T-helper 9 cell (primary cell): ENCODE measurements at places on chromosomes 4 and X.
A peak's percentile ranks its signal among the peaks of the same experiment; 100 is the strongest.

DNA sequence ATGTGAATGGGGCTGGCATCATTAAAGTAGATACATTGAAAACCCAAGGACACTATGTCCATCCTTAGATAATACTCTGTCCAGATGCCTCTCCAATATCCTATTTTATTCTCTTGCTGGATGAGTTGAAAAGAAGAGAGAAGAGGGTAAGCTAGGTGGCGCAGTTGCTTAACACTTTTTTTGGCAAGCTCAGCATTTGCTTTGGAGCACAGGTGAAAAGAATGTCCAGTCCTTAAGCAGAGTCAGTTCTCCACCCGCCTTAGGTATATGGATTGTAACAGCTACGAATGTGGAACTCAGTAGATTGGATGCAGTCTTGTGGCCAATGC lies 208.4 kb downstream of the NWD2 start:
- no peak for DNase-seq

DNA sequence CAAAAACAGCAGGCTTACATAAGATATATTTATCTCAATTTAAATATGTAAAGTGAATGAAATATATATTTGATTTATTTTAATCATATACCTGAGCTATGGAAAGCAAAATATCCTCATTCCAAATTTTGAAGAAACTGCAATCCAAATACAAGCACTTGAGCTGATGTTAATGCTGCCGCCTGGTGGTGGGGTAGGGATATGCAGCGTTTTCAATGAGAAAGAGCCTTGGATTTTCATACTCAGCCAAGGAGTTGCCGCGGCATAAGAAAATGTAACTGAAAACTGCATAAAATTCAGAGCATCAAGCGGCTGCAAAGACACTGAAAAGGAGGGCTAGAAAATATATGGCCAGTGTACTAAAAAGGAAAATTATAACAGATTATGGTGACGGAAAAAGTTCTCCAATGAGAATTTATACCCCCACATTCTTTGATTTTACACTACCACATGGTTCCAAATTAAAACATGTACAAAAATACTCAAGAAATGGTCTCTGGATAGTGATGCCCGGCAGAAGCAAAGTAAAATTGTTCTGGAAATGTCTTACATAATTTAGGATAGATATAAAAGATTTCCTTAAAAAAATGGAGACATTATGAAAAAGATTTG lies 660.3 kb upstream of the PITX2 start:
- DNase-seq: peak; percentile 7

DNA sequence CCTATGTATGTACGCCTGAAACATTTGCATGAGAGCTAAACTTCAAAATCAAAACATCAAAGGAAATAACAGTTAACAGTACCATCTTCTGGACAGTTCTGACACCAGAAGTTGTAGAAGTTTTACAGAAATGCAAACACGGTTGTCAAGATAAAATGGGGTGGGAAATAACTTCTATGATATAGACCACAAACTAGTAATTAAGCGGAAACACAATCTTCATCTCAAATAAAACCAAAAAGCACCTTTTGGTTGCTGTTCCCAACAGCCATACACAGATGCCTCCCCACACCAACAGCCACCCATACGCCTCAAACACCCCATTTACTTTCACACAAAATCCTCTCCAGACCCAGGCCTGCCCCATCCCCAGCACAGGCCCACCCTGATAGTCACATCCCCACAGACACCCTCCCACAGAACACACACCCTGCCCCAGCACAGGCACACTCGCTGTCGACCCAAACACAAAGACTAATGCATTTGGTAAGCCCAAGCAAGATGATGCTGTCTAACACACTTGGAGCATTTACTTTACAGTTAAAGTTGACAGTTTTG lies 64.3 kb downstream of the TAPT1 start:
- no peak for DNase-seq

DNA sequence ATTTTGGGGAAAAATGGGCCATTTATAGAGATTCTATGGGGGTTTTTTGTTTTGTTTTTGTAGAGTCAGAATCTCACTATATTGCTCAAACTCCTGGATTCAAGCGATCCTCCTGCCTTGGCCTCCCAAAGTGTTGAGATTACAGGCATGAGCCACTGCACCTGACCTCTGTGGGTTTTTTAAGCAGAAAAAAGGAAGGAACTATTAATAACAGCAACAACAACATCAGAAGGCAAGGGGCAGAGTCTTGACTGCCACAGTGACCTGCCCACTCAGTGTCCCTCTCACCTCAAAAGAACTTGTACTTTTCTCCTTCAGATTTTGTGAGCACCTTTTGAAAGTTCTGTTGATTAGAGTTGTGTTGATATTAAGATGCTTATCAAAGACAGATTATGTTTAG lies 48.1 kb downstream of the FNIP2 start:
- no peak for DNase-seq

- DNase-seq: no peak
Observed at GRCh38 chrX:12269484-12269883, 131.2 kb downstream of the FRMPD4 start.

GRCh38 chr4:111943796-111944203 lies 201.5 kb upstream of the FAM241A start:
- DNase-seq: no peak

DNA sequence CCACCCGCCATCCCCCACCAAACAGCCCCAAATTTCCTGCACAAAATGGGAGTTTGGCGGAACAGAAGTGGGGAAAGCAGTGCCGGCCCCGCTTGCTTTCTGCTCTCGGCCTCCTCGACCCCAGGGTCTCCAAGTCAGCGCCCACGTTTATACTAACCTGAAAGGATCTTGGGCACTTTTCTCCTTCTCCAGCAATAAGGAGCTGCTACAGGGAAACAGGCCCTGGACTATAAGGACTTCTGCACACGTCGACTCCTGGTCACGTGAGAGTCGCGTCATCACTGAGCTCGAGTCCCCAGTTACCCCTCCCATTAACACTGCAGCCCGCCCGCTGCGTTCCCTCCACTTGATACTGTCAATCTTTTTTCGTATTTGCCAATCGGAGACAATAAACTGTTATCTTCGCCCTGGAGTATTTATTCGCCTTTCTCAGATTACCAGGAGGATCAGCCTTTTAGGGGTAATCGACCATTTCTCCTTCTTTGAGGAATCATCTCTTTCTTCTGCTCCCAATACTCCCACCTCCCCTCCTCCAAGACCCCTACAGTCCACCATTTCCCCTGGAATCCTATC lies at the start of gene TCEAL8:
Gene TCEAL8 (minus strand): TSS at position 235 of the 573 bp plus-strand sequence. CDS start 1,176 bp downstream, outside the sequence.
- DNase-seq: peak; percentile 51

DNA sequence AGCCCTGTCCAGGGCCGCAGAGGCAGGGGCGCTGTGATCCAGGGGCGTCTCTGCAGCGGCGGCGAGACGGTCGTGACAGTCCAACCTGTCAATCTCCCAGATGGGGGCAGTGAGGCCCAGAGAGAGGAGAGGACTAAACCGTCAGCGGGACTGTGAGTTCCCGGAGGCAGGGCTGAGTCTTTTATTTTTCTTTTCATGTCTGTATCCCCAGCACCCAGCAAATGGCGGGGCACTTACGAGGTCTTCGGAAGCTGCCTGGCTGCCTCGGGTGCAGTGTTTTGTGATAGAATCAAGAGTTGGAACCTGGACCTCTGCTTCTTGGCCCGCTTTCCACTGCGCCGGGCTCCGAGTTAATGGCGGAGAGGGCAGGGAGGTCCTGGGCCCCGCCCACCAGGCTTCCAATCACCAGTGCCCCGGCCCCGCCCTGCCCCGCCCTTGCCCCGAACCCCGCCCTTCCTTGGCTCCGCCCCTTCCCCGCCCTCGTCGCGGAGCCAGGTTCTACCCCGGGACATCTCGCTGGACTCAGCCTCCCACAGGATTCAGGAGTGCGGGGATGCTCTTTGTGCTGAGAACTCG lies 35.3 kb upstream of the GRPEL1 start:
- DNase-seq: peak; percentile 76

DNA sequence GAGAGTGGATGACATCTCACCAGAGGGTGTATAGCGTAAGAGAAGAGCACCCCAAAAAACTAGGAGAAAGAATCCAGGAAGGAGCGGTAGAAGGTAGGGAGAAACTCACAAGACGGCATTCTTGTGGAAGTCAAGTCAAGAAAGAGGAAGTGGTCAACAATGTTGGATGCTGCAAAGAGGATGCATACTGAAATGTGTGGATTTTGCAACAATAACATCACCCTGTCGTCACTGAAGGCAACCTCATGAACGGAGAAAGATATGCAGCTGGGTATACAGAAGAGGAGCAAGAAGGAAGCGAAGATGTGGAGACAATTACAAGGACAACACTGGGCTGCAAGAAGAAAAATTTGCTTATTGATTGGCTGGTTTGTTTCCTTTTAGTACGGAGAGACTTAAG lies 11.4 kb upstream of the TAPT1 start:
- DNase-seq: no peak

GRCh38 chr4:153933915-153934687 lies 145.2 kb upstream of the SFRP2 start:
- DNase-seq: no peak

GRCh38 chrX:14851526-14851925 lies 21.3 kb downstream of the FANCB start:
- DNase-seq: no peak

- DNase-seq: no peak
Observed at GRCh38 chr4:188783175-188783574, 643.9 kb downstream of the TRIML1 start.

DNA sequence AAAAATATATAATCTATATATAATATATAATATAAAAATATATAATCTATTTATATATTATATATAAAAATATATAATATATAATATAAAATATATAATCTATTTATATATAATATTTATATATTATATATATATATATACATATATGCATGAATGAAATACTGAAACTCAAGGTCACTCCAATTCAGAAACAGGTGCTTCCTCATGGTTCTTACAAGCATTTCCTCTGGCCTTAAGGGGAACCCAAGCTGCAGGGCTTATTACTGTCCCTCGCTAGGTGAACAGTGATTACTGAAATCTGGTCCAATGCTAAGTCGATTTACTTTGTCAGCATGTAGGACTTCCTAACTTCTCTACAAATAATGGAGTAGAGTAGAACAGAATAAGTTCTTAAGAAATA lies 174.3 kb downstream of the GPM6A start:
- DNase-seq: no peak

DNA sequence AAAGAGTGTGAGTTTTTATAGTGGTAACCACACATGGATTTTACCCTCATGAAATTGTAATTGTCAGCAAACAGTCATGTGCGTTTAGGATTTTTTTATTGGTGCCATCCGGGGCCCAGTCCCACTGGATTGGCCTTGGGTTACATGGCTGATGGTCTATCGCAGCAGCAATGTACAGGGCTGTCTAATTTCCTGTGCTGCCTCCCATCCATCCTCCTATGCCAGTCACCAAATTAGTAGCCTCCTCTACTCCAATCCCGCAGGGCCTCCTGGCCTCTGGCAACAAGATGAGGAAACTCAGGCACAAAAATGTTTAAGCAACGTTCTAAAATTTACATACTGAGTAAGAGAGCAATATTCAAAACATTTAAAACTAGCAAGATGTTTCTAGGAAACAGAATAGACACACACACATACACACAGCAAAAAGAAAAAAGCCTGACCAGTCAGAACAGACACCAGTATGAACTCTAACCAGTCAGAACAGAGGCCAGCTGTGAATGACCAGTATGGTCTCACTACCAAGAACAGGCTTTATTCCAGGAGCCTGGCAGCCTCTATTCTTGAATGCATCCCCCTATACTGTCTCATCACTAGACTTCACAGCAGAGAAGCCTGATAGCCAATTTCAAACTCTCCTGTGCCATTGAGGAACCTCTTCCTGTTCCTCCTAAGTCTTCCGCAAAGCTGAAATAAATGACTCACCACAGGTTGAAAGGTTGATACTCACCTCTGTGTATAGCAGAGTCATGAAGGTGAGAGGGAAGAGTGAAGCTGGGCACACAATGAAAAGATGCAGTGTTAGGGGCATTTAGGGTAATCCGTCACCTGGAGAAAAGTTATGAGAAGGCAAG lies 42.6 kb downstream of the CHRNA9 start:
- DNase-seq: no peak

GRCh38 chrX:120560405-120560841 lies 339 bp downstream of the CUL4B start:
- DNase-seq: peak; percentile 1

DNA sequence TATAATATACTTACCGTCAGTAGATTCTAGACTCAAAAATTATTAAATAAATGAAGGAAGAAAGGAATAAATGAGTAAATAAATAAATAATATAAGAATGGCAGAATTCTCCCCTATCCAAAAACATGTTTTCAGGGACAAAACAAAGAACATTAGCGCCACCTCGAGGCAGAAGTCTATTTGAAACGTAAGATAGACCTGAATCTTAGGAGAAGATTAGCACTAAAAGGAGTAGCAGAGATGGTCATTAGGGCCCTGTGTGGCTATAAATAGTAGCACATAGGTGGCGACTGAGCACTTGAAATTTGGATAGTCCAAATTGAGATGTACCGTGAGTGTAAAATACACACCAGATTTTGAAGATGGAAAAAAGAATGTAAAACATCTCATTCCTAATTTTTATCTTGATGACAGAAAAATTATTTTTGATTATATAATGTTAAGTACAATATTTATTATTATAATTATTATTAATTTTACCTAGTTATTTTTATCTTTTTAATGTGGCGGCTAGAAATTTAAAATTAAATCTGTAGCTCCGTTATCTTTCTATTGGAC lies 24.3 kb upstream of the SRD5A3 start:
- DNase-seq: peak; percentile 34

DNA sequence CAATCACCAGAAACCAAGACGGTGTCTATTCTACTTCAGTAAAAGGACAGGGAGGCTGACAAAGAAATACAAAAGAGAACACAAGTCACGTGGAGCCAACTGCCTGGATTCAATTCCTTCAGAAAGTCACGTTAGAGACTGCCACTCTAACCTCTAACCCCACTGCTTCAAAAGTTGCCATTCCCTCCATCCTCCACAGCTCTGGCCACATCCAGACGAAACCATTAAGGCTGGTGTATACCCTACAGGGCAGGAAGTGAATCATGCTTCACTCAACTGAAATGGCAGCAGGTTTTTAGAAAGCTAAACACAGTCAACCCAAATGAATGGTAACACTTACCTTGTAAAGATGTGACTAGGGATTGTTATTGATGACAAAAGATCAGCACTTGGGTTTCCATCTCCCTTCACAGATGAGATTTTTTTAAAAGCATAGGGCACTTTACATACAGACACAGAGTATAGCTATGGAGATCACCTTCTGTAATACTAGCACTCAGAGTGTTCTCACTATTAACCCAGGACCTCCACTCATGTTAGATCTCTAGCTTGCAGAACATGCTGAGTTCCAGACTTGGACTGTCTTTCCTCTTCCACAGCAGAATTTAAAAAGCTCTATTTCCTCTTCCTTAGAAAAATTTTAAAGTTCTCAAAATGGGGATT lies 37.4 kb downstream of the MAML3 start:
- DNase-seq: no peak

DNA sequence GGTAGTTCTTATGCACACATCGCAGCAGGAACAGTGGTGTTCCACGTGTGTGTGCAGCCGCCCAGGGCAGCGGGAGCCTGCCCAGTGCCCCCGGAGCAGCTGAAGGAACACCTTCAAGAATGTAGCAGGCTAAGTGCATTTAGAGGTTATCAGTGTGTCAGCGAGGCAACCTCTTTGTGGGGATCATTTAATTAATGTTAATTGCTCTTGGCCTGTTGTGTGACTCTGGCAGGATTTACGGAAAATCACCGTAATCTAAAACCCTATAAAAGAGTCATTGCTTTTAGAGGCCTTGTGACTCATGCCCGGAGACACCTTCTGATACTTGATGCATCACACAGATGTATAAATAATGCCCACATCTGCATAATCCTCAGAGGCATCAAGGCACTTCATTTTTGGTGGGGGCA lies 47.3 kb upstream of the GATB start:
- no peak for DNase-seq
